Posterior vena cava (tissue), 2 donors: ENCODE measurements at places on chromosomes 1 and 21. TPM values are rescaled to one million over a fixed set of nuclear protein-coding genes. Genes with fewer than 3 reads are reported as not detected.

- no peak for DNase-seq
Measured at GRCh38 chr1:63906047-63906704, 132.4 kb downstream of the ROR1 start.

Gene FCGR3A
- 64.2 TPM for total RNA-seq

DNA sequence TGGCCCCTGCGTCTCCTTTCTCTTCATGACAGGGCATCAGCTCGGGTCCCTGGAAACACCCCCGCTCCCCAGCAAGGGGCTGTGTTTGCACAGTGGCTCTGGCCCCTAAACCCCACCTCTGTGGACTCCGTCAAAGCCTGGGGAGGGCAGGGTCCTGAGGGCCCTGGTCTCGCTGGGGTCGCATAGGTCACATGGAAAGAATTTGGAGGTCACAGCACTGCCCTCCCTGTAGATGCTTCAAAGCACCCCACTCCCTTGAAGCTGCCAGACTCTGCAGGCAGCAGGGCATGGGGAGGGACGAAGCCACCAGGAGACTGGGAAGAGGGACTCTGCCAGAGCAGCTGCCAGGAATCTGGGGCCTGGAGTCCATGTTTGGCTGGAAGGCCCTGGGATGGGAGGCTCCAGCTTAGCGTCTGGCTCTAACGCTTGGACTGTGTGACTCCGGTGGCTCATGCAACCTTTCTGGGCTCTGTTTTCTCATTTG is 36.6 kb upstream of the ECE1 start:
- no peak for DNase-seq

Gene RAB42
- 3.5 TPM for total RNA-seq

- DNase-seq = peak; percentile 92
Measured at GRCh38 chr21:45138199-45139002, 64.0 kb downstream of the ADARB1 start.

- DNase-seq = no peak
Measured at GRCh38 chr1:18681423-18681835, 50.8 kb downstream of the PAX7 start.

DNA sequence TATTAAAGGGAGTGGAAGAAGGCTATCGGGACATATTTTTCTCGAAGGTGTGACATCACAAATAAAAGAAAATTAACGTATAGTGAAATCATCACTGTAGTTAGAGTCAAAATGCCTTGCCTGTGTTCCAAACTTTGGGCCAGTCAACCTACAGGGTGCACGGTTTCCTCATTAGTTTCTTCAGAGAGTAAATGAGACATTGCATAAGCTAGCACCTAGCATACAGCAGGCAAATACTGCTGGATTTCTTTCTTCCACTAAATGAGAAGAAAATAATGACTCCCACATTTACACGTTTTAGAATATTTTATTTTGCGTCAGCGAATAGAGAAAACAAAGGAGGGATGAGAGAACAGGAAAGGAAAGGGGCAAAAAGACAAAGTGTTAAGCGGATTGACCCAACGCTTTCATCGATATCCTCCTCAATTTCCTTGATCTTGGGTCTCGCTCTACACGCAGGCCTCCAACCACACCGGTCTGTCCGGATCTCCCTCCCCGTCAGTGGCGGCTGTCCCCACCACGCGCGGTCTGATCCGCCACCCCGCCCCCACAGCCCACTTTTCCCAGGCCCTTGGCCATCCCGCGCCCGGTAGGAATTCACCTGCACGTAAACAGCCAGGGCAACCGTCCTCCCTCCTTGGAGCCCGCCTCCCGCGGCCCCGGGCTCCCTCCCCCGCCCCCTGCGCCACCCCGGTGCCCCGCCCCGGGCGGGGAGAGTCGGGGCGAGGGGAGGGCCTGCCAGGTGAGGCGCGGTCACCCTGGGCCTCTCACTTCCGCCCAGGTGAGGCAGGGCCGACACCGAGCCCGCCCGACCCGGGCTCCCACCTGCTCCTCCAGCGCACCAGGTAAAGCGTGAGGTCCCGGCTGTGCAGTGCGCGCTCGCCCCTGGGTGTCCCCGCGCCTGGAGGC is at the start of gene PATJ:
TSS of gene PATJ (plus strand) at position 770 of the 909 bp plus-strand sequence. CDS start 20,413 bp downstream, outside the sequence.
- peak; percentile 87 for DNase-seq

GRCh38 chr1:225748529-225748928 is 29.1 kb upstream of the SRP9 start:
- DNase-seq = no peak
